ENCODE measurements at places on chromosomes 12 and 14.
A peak's percentile ranks its signal among the peaks of the same experiment; 100 is the strongest.

DNA sequence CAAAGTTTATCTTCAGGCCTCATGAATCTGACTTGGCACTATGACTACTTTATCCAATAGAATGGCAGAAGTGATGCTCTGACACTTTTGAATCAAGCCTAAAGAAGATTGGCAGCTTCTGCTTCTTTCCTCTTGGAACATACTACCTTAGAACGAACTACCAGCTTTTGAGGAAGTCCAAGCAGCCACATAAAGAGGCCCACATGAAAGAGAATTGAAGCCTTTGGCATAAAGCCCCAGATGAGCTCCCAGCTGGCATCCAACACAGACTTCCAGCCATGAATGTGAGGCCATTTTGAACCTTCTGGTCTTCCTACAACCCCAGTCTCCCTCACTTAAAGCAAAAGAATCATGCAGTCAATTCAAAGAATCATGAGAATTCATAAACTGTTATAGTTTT, 65.8 kb downstream of the EEA1 start:
- H3K27ac ChIP-seq: no peak overlapping the region
- H3K36me3 ChIP-seq: peaks cover 10% of the 10 kb centered on the region
- DNase-seq: no peak
- no peaks in the 10 kb centered on the region for H3K27me3 ChIP-seq
- H3K4me1 ChIP-seq: no peaks in the 10 kb centered on the region

DNA sequence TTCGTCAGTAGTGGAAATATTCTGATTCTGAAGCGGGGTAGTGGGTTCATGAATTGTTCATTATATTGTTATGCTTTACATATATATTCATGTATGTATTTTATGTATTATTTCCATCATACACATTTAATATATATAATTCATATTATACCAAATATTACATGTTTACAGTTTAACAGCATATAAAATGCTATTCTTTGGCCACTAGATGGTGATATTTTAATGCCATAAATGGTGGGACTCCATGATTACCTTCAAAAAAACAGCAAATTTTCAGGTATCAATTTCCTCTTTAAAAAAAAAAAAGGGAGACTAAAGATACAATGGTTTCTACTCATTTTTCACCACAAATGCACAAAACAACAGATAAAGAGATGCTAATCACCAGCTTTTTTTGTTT, 41.0 kb downstream of the BDKRB1 start:
- no peak overlapping the region for H3K4me3 ChIP-seq
- DNase-seq: no peak
- peaks cover 56% of the 10 kb centered on the region for H3K36me3 ChIP-seq
- H3K4me1 ChIP-seq: no peaks in the 10 kb centered on the region
- no peaks in the 10 kb centered on the region for H3K27me3 ChIP-seq

- DNase-seq: peak; percentile 20
- peak overlapping the region; percentile 91 for H3K4me3 ChIP-seq
- H3K27ac ChIP-seq: peak overlapping the region; percentile 59
- H3K27me3 ChIP-seq: no peaks in the 10 kb centered on the region
- peaks cover 8% of the 10 kb centered on the region for H3K4me1 ChIP-seq
- no peaks in the 10 kb centered on the region for H3K36me3 ChIP-seq
Observed at GRCh38 chr12:48818831-48819590, 715 bp downstream of the CACNB3 start.

GRCh38 chr14:71005076-71005475, 97.8 kb downstream of the PCNX1 start:
- H3K27me3 ChIP-seq: no peaks in the 10 kb centered on the region
- DNase-seq: no peak
- H3K36me3 ChIP-seq: no peaks in the 10 kb centered on the region
- H3K4me3 ChIP-seq: no peak overlapping the region
- H3K4me1 ChIP-seq: no peaks in the 10 kb centered on the region

Measured in Peyer's patch (tissue), 4 donors.